ENCODE measurements at places on chromosomes 2 and 18.
A peak's percentile ranks its signal among the peaks of the same experiment; 100 is the strongest.

DNA sequence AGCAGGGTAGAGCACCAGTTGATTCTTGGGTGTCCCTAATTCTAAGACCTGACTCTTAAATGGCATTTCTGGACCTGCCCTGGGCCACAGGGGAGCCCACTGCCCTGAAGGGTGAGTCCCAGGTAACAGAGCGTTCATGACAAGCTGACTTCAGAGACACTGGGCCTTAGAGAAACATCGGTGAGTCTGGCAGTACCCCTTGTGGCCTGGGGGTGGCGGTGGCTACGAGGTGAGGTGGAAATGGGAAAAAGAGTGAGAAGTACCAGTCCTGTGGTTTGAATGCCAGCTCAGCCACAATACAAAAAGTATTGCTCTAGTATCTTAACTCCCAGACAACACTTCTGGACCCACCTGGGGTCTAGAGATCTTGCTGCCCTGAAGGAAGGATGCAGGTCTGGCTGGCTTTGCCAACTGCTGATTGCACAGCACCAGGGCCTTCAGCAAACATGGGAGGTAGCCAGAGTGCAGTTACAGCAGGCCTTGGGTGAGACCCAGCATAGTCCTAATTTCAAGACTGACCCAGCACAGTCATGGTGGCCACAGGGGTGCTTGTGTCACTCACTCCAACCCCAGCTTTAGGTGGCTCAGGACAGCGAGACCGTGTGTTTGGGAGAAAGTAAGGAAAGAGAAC, 44.5 kb downstream of the USP34 start:
- H3K36me3 ChIP-seq: no peaks in the 10 kb centered on the region
- peak overlapping the region; percentile 19 for H3K27ac ChIP-seq
- no peak overlapping the region for H3K4me3 ChIP-seq
- H3K4me1 ChIP-seq: peaks cover 6% of the 10 kb centered on the region
- DNase-seq: peak; percentile 83
- H3K27me3 ChIP-seq: no peaks in the 10 kb centered on the region

DNA sequence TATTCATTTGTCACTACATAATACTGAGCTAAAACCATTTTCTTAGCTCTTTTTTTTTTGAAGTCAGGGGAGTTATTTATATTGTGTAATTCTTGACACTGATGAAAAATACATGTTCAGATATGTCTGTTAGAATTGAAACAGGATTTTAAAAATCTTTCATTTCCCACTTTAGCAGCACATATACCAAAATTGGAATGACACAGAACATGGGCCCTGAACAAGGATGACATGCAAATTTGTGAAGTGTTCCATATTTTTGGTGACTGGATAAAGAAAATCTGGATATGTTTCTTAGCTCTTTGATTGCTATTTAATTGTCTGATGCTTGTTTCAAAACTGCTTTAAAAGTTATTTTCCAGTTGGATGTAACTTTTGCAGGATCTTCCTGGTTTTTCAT, 1963.9 kb upstream of the LRRTM1 start:
- no peak overlapping the region for H3K27ac ChIP-seq
- H3K36me3 ChIP-seq: no peaks in the 10 kb centered on the region
- H3K4me3 ChIP-seq: no peak overlapping the region
- H3K4me1 ChIP-seq: no peaks in the 10 kb centered on the region
- H3K27me3 ChIP-seq: no peaks in the 10 kb centered on the region
- DNase-seq: no peak

DNA sequence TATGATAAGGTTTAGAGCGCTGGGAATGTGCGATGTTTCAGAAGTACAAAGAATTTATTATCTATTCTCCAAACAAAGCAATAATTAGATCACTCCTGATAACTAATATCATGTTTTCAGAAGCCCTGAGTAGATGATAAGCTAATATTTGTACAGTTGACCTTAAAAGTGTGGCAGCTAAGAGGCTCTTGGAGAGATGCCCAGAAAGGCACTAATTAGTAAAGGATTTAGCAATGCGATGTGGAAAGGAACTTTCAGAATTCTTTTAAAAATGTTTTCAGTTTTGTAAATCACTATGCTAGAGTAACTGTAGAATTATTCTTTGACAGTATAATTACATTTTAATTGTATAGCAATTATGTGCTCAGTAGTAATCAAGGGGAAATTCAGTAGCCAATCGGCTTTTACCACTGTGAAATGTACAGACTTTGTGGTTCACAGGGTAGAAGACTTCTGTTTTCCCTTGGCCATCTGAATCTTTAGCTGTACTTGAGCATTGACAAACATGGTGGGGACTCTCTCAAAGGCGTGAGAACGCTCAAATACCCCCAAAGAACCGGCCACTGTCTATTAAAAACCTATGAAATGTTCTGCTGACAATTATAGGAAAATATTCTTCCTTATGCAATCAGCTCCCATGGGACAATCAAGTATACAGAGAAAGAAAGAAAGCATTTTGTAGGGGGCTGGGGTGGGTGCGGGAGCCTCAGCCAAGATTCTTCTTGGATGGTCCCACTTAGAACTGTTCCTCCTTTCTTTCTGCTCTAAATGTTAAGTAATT, 262.8 kb upstream of the AGAP1 start:
- H3K4me3 ChIP-seq: no peak overlapping the region
- no peak for DNase-seq
- no peaks in the 10 kb centered on the region for H3K27me3 ChIP-seq
- no peak overlapping the region for H3K27ac ChIP-seq
- no peaks in the 10 kb centered on the region for H3K4me1 ChIP-seq
- no peaks in the 10 kb centered on the region for H3K36me3 ChIP-seq

GRCh38 chr2:158569284-158569683, 112.5 kb downstream of the PKP4 start:
- H3K36me3 ChIP-seq: no peaks in the 10 kb centered on the region
- DNase-seq: no peak
- H3K27me3 ChIP-seq: no peaks in the 10 kb centered on the region
- H3K4me3 ChIP-seq: no peak overlapping the region
- H3K4me1 ChIP-seq: no peaks in the 10 kb centered on the region

DNA sequence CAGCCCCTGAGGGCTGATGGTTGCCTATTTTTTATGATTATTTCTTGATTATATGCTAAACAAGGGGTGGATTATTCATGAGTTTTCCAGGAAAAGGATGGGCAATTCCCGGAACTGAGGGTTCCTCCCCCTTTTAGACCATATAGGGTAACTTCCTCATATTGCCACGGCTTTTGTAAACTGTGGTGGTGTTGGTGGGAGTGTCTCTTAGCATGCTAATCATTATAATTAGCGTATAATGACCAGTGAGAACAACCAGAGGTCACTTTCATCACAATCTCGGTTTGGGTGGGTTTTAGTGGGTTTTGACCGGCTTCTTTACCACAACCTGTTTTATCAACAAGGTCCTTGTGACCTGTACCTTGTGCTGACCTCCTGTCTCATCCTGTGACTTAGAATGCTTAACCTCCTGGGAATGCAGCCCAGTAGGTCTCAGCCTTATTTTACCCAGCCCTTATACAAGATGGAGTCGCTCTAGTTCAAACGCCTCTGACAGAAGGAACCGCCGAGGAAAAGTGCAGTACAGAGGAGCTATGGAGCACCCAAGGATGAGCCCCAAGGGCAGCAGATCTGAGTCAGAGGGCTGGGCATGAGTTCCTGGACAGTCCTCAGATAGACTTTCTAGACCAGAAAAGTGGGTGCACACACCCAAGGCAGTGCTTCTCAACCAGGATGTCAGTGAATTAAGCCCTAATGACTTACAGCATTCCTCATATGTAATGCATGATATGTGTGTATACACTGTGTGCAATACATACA, 37.1 kb upstream of the ASAP2 start:
- no peaks in the 10 kb centered on the region for H3K36me3 ChIP-seq
- no peak overlapping the region for H3K4me3 ChIP-seq
- no peak for DNase-seq
- H3K27ac ChIP-seq: no peak overlapping the region
- no peaks in the 10 kb centered on the region for H3K27me3 ChIP-seq

DNA sequence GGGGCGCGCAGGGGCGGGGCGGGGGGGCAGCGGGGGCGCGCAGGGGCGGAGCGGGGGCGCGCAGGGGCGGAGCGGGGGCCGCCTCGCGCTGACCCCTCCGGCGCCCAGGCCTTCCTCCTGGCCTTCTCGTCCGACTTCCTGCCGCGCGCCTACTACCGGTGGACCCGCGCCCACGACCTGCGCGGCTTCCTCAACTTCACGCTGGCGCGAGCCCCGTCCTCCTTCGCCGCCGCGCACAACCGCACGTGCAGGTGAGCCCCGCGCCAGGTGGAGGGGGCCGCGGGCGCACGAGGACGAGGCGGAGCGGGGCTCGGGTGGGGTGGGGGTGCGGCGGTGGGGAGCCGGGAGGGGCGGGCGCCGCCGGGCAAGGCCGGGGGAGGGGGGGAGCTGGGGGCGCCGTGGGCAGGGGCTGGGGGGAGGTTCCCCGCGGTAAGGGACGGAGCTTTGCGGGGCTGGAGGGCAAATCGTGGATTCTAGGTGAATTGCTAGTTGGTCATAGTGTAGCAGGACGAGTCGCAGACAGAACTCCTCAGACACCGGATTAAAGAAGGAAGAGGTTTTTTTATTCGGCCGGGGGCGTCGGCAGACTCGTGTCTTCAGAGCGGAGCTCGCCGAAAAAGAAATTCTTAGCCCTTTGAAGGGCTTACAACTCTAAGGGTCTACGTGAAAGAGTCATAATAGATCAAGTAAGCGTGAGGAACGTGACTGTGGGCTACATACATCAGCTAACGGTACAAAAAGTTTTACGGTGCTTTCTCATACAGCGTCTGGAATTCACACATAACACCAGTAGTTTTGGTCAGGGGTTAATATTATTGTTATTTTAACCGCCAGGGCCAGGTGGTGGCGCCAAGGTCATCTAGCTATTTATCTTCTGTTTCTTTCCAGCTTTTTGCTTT, 29.9 kb downstream of the ANO7 start:
- peaks cover 11% of the 10 kb centered on the region for H3K4me1 ChIP-seq
- H3K4me3 ChIP-seq: peak overlapping the region; percentile 61
- DNase-seq: peak; percentile 71
- no peaks in the 10 kb centered on the region for H3K27me3 ChIP-seq

DNA sequence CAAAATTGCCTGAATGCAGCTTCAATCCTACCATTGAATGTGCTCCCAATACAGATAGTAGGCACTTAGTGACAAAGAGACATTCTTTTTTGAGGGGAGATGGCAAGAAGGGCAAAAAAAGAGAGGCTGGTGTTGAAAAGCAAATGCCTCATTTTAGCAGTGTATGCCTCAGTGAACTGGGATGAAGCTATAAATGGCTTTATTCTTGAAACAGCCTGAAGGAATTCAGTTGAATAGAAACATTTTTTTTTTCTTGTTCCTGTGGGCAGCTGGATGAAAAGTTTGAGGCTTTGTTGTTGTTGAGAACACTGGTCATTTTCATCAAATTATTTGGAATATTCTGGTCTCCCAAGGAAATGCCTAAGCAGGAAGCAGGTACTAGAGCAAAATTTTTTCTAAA, 228.9 kb downstream of the RNF144A start:
- H3K4me1 ChIP-seq: 0 out of 2 replicates have a peak, but pooled peaks cover 2% of the 10 kb centered on the region
- DNase-seq: no peak
- no peaks in the 10 kb centered on the region for H3K27me3 ChIP-seq
- H3K4me3 ChIP-seq: no peak overlapping the region
- H3K27ac ChIP-seq: no peak overlapping the region
- H3K36me3 ChIP-seq: peaks cover 3% of the 10 kb centered on the region

- no peak overlapping the region for H3K27ac ChIP-seq
- H3K4me3 ChIP-seq: no peak overlapping the region
- DNase-seq: no peak
- H3K27me3 ChIP-seq: no peaks in the 10 kb centered on the region
- no peaks in the 10 kb centered on the region for H3K36me3 ChIP-seq
- H3K4me1 ChIP-seq: 0 out of 2 replicates have a peak, but pooled peaks cover 2% of the 10 kb centered on the region
Observed at GRCh38 chr2:9319338-9319715, 104.0 kb downstream of the ITGB1BP1 start.

GRCh38 chr18:40851014-40851429, 1104.0 kb upstream of the PIK3C3 start:
- DNase-seq: no peak
- H3K4me3 ChIP-seq: no peak overlapping the region
- peaks cover 2% of the 10 kb centered on the region for H3K4me1 ChIP-seq
- H3K36me3 ChIP-seq: no peaks in the 10 kb centered on the region
- no peak overlapping the region for H3K27ac ChIP-seq

DNA sequence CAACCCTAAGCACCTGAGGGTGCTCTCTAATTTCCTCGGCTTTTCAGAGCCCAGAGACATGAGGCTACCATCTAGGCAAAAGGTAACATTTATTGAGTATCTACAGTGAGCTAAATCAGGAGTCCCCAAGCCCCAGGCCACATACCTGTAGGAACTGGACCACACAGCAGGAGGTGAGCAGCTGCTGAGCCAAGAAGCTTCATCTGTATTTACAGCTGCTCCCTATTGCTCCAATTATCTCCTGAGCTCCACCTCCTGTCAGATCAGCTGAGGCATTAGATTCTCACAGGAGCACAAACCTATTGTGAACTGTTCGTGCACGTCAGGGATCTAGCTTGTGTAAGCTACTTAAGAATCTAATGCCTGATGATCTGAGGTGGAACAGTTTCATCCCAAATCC, 70.2 kb downstream of the RND3 start:
- no peaks in the 10 kb centered on the region for H3K4me1 ChIP-seq
- DNase-seq: no peak

DNA sequence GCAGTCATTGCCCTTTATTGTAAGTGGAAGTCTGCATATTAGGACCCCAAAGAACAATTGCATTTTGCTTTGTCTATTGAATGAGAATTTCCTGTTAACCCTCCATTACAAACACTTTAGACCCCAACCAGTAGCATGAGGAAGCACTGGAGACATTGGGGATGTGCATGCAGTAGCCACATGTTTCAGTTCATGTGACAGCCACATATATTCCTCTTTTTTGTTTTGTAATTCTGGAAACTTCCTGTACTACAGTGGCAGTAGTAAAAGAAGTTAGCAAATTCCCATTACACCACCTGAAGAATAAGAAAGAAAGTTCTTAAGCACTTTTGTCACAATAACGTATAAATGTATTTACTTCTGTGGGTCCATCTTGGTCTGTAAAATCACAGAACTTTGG, 281.1 kb upstream of the SLC14A2 start:
- H3K4me1 ChIP-seq: no peaks in the 10 kb centered on the region
- DNase-seq: no peak
- no peaks in the 10 kb centered on the region for H3K27me3 ChIP-seq
- H3K27ac ChIP-seq: no peak overlapping the region
- no peaks in the 10 kb centered on the region for H3K36me3 ChIP-seq

- H3K27ac ChIP-seq: no peak overlapping the region
- H3K4me1 ChIP-seq: no peaks in the 10 kb centered on the region
- H3K4me3 ChIP-seq: no peak overlapping the region
- no peaks in the 10 kb centered on the region for H3K27me3 ChIP-seq
- no peaks in the 10 kb centered on the region for H3K36me3 ChIP-seq
- DNase-seq: no peak
Observed at GRCh38 chr2:128868686-128869551, 550.3 kb upstream of the HS6ST1 start.

- DNase-seq: no peak
- no peaks in the 10 kb centered on the region for H3K4me1 ChIP-seq
- no peak overlapping the region for H3K4me3 ChIP-seq
- H3K27ac ChIP-seq: no peak overlapping the region
Observed at GRCh38 chr2:43559391-43560230, 36.2 kb downstream of the THADA start.

- no peaks in the 10 kb centered on the region for H3K4me1 ChIP-seq
- H3K27ac ChIP-seq: no peak overlapping the region
- no peaks in the 10 kb centered on the region for H3K36me3 ChIP-seq
- no peak overlapping the region for H3K4me3 ChIP-seq
- no peaks in the 10 kb centered on the region for H3K27me3 ChIP-seq
Observed at GRCh38 chr18:73462092-73462491, 594.3 kb upstream of the NETO1 start.

- H3K4me3 ChIP-seq: no peak overlapping the region
- no peak overlapping the region for H3K27ac ChIP-seq
- H3K27me3 ChIP-seq: no peaks in the 10 kb centered on the region
- H3K36me3 ChIP-seq: no peaks in the 10 kb centered on the region
- no peak for DNase-seq
- no peaks in the 10 kb centered on the region for H3K4me1 ChIP-seq
Observed at GRCh38 chr2:188664416-188664815, 309.8 kb upstream of the COL3A1 start.

All from H1 (cell line).